ENCODE measurements at places on chromosomes 7 and 10.
A peak's percentile ranks its signal among the peaks of the same experiment; 100 is the strongest.

DNA sequence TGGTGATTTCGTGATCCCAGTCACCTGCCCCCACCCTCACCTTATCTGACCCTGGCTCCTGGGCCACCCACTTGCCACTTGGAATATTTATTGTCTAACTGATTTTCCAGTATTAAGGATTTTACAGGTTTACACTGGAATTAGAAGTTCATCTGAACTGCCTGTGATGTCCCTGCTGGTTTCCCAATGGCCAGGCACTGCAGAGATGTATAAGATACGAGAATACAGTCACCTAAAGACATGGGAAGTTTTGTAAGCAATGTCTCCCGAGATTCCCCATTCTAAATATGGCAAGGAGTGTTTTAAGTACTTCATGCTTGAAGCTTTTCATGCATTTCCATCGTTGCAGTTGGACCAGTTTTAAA is 592.7 kb downstream of the SDK1 start:
- DNase-seq, result no peak

- DNase-seq, result no peak
These were observed 70.8 kb downstream of the CHN2 start for GRCh38 chr7:29265208-29265923.

DNA sequence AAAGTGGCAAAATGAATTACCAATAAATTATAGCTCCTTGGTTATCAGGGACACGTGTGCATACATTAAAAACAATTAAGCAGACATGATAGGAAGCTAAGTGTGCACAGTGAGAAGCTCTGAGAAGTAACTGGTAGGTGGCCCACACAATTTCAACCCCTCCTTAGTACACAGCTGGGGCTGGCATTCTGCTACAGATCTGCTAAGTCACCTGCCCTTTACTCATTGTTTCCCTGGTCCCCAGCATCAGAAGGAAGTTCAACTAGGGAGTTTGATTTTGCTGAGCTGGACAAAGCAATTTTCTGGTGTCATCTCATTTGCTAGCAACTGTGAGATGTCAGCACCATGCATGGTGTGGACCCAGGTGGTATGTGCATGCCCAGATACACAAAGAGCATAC is 424.1 kb upstream of the NPVF start:
- no peak for DNase-seq

DNA sequence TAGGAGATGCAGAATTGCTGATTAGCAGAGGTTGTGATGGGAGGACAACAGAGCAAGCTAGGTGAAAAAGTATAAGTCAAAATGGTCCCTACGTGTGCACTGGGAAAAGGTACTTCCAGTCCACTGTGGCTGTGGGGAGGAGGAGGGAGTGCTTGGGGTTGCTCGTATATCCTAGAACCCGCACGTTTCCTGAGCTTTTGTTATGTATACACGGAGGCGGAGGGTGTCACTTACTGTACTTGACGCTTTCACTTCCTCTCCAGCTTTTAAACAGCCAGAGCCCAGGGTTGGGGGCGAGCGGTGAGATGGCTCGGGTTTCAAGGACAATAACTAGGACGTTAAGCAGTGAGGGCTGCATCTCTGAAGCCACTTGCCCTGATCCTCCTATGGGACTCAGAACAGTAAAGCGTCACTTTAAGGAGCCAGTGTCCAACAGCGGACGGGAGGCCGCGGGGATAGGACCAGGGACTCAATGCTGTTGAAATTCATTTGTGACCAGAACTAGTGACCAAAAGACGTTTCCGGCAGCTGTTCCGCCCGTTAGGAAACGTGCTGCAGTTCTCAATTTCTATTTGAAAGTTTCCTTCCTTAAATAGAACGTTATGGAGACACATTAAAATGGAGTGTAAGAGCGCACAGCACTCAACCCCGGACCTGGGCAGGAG is 985 bp upstream of the ETV1 start:
- no peak for DNase-seq

DNA sequence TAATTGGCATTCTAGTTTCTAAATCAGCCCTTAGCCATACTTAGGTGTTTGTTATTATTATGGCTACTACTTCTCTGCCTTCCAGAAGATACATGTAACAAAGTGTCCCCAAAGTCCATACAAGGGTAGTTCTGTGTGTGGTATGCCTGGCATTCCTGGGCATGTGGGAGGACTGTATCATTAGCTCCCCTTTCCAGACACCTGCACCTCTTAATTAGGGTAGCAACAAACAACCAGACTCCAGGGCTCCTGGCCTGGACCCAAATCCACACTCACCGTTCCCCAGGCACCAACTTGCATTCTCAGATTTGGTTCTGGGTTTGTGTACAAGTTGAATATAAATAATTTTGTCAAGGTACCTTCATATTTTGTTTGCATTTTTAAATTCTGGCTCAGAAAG is 15.5 kb upstream of the CALD1 start:
- DNase-seq, result no peak

GRCh38 chr7:16356301-16356958 is 64.9 kb downstream of the CRPPA start:
- no peak for DNase-seq

DNA sequence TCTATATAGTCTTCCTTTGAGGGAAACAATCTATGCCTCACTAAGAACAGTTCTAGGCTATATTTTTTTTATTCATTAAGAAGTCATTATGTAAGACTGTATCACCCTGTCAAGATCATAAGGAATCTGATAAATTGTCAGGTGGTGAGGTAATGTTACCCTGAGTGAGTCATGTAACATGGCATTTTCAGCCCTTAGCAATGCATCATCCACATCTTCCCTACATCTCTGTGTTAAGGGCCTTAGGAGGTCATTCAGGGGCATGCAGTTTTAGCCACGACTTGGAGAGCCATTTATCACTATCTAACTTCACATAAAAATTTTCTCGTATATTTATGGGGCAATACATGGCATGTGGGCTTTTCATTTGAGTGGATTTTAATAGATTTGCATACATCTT is 924.5 kb upstream of the MBL2 start:
- DNase-seq, result no peak

DNA sequence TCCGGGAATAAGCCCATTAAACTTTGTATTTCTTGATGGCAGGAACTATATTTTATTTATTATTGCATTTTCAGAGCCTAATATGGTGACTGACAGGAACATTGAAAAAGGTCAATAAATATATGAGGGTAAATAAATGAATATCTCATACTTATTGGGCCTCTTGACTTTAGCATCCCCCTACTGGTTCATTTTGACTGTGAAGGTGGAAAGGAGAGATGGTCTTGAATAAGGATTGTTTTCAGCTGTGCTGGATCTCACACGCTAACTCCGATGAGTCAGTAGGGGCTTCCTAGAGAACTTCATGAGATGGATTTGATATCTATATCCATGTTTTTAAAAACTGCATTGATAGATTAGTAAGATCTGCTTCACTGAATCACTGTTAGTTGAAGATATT is 1026.0 kb downstream of the REEP3 start:
- no peak for DNase-seq

DNA sequence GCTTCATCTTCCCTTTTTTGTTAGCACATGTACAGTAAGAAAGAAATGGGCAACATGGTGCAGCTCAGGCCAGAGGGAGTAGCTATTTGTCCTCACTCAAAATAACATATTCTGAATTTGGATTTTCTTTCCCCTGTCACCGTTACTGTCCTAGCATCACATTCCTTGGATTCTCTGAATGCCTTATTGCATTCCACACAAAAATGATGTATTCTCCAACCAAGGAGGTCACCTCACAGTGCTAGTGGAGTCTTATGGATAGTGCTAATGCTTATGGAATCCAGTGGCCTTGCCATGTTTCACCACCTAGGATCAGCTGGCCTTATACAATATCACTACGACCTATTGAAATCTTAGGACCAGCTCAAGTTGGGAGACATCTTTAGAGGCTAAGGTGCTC is 7.2 kb downstream of the PRSS58 start:
- no peak for DNase-seq

- DNase-seq, result no peak
These were observed 262.8 kb upstream of the TCERG1L start for GRCh38 chr10:131574363-131574706.

DNA sequence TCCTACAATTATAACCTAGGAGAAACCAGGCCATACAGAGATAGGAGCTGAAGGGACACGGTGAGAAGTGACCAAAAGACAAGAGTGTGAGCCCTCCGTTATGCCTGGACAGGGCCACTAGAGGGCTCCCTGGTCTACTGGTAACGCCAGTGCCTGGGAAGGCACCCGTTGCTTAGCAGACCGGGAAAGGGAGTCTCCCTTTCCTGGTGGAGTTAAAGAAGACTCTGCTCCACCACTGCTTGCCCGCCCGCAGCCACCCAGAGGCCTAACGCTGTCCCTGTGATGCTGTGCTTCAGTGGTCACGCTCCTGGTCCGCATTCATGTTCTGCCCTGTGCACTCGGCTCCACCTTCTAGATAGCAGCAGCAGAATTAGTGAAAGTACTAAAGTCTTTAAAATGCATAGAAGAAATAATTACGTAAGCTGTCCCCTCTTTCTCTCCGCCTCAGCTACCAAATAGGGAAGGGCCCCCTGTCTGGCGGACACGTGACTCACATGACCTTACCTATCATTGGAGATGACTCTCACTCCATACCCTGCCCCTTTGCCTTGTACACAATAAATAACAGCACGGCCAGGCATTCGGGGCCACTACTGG is 34.8 kb downstream of the GRID2IP start:
- peak; percentile 57 for DNase-seq

DNA sequence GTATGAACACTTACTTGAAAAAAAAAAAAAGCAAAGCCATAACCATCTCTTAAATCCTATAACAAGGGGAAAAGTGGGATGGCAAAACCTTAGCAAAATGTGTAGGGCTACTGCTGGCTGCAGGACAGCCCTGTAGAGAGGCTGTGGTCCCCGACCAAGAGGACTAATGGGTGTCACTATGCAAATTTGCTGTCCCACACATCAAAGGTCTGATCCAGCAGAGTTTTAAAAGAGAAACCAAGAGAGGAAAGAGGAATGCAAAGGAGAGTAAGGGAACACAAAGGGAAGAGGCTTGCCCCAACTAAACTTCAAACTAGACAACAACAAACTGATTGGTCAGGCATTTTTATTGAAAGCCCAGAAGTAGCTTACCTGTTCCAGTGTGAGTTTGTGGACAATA is 3.1 kb upstream of the ZNRF2 start:
- DNase-seq, result no peak

- no peak for DNase-seq
These were observed 40.9 kb downstream of the TCERG1L start for GRCh38 chr10:131270461-131271190.

- no peak for DNase-seq
These were observed 470.4 kb upstream of the IGFBP3 start for GRCh38 chr7:46391231-46392201.

DNA sequence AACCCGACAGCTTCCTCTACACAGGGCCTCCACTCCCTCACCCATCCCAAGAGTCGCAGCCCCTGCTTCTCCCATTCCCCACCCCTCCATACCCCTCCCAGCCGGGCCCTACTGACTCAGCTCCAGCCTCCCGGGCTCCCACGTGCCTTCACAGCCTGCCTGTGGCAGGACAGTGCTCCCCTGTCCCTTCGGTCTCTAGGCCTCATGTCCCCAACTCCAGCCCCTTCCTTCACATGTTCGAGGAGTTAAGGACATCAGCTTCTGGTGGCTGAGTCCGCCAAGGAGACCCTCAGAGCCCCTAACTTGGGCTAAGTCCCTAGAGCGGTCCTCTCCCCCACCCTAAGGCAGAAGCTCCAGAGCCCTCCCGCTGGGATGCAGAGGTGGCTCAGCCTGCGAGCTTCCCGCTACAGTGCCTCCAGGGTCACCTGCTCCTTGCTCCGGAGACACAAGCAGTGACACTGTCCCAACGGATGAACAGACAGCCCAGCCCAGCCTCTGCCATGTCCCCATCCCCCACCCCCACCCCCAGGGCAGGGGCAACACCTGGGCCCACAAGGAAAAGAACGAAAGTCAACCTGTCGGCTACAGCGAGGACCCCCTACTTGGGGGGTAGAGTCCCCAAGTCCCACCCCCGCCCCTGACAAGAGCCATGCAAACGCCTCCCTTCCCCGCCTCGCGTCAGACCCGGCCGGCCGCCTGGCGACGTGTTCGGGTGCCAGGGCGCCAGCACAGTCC is 716 bp downstream of the SMARCD3 start:
- DNase-seq, result no peak

DNA sequence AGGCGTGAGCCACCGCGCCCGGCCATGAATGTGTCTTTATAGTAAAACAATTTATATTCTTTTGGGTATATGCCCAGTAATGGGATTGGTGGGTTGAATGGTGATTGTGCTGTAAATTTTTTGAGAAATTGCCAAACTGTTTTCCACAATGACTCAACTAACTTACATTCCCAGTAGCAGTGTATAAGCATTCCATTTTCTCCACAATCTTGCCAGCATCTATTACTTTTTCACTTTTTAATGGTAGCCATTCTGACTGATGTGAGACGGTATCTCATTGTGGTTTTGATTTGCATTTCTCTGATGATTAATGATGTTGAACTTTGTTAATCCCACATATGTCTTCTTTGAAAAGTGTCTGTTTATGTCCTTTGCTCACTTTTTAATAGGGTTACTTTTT is 1187.9 kb downstream of the XPNPEP1 start:
- DNase-seq, result no peak

DNA sequence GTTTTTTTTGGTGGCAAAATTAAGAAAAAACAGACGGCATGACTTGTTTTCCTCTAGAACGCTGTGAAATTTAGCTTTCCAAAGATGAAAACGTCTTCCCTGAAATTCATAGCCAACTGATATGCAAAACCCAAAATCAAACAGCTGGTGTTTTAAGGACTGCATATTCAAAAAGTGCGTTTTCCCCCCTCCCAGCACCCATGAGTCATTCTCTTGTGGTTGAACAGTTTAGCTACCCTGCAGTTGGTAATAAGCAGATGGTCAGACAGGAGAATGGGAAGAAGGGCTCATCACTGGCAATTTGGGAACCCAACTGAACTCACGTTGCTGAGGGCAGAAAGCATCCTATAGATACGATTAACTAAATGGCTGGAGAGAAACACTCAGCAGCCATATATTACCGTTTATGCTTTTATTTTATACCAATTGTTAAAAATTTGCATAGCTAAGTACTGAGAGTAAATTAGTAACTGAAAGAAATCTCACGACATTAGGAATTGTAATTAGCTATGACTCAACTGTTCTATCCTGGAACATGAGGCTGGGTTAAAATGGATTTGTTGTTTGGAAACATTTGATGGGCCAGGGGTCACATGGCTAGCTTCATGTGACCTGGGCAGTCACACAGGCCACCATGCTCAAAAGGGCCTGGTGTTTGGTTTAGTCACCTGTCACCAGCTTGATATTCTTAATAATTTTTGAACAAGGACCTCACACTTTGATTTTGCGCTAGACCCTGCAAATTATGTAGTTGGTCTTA is 343.1 kb downstream of the PHTF2 start:
- DNase-seq, result no peak

- DNase-seq, result no peak
These were observed 470.5 kb upstream of the LRRTM3 start for GRCh38 chr10:66455304-66455703.

DNA sequence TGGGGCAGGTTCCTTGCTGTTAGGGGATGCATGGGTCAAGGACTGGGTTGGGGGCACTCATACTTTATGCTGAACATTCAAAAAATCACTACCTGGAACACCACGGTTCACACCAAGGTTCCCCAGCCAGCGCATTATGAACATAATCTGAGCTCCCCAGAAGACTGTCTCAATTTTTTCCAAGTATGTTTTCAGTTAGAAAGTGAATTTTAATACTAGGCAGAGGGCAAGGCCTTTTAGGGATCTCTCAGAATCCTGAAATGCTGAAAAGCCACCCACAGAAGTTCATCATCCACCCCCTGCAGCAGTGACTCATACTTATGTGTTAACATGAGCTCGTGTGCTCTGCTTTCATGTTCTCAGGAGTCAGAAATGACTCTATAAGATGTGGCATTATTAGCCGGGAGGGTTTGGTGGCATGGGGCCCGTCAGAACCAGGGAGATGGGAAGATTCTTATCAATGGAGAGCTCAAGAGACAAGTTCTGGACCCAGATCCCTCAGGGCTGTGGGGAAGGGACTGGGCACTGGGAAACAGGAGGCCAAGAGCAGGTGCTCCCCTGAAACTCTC is 185.2 kb upstream of the ITGB1 start:
- DNase-seq, result peak; percentile 51
